ENCODE measurements at places on chromosomes 2 and 18. TPM values are rescaled to one million over a fixed set of nuclear protein-coding genes. Genes with fewer than 3 reads are reported as not detected.

CPLX4 gene
- total RNA-seq: not detected

CFAP65 gene
- total RNA-seq: 1.6 TPM

CCBE1 gene
- 1.8 TPM for total RNA-seq

HOXD9 gene
- not detected for total RNA-seq

KIF5C gene
- 510 TPM for total RNA-seq

GAREM2 gene
- total RNA-seq: 17.8 TPM

CTLA4 gene
- total RNA-seq: not detected

MPHOSPH10 gene
- 25.0 TPM for total RNA-seq

ADCYAP1 gene
- 8.5 TPM for total RNA-seq

MC5R gene
- not detected for total RNA-seq

CCDC74A gene
- total RNA-seq: 16.2 TPM

All from dorsolateral prefrontal cortex (tissue), 122 donors.